Activated CD4-positive, alpha-beta T cell treated with anti-CD3 and anti-CD28 coated beads for 1 hour (primary cell): ENCODE measurements at places on chromosomes 5 and 9.

- peak; percentile 2 for DNase-seq
These were observed 131.2 kb downstream of the WNK2 start for GRCh38 chr9:93315118-93315517.

DNA sequence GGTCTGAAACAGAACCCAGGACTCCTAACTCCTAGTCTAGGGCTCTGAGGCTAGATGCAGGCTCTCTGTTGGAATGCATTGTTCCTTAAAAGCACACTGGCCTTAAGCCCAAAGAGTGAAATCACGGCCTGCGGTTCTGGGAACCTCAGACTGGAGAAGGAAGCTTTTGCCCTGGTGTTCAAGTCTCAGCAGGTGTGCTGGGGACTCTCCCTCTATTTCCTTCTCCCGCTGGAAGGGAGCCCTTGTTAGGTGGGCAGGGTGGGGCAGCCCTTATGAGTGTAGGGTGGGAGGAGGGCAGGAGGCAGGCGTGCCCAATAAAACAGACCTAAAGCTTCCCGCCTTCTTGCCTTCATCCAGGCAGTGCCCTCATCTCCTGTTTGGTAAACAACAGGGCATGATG is 1.8 kb upstream of the PPARGC1B start:
- no peak for DNase-seq

GRCh38 chr5:167767795-167768194 is 523.6 kb upstream of the WWC1 start:
- no peak for DNase-seq

DNA sequence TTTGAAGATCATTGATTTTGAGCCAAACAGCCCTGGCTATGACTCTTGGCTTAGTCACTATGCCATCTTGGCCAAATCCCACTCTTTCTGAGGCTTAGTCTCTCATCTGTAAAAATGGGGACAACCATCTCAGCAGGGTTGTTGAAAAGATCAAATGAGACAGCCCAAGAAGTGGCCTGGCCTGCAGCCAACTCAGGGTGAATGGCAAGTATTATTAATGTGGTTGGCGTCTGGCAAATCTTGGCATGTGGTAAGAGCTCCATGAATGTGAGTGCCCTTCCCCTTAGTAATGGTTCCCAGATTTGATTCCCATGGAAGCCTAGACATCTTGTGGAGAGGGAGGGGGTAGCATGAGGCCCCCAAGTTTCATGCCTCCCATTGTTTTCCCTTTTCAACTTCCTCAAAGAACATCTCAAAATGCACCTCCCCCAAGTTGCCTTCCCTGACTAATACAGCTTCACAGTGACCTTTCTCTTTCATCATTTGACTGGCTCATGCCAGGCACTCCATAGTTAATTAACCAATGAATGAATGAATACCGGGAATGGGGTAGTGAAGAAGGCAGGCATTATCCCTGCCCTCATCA is 11.8 kb upstream of the TGFBI start:
- DNase-seq, result no peak

DNA sequence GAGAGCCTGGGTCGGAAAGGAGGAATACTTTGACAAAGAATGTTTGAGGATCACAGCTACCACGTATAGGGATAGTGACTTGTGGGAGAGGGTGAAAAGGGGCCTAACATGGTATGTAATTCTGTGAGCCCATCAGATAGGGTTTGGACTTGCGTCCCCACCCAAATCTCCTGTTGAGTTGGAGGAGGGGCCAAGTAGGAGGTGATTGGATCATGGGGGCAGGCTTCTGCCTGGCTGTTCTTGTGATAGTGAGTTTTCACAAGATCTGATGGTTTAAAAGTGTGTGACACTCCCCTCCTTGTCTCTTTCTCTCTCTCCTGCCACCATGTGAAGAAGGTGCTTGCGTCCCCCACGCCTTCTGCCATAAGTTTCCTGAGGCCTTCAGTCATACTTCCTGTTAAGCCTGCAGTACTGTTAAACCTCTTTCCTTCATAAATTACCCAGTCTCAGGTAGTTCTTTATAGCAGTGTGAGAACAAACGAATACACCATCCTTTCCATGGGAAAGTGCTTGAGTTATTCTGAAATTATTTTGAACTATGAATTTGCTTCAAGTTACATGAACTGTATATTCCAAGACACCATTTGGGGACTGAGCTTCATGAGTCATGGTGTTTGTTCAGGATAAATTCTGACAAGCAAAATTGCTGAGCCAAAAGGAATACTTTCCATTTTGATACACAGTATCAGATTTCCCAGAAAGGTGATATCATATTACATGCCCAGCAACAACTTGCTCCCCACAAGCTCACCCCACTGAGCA is 68.8 kb upstream of the SSBP2 start:
- no peak for DNase-seq

DNA sequence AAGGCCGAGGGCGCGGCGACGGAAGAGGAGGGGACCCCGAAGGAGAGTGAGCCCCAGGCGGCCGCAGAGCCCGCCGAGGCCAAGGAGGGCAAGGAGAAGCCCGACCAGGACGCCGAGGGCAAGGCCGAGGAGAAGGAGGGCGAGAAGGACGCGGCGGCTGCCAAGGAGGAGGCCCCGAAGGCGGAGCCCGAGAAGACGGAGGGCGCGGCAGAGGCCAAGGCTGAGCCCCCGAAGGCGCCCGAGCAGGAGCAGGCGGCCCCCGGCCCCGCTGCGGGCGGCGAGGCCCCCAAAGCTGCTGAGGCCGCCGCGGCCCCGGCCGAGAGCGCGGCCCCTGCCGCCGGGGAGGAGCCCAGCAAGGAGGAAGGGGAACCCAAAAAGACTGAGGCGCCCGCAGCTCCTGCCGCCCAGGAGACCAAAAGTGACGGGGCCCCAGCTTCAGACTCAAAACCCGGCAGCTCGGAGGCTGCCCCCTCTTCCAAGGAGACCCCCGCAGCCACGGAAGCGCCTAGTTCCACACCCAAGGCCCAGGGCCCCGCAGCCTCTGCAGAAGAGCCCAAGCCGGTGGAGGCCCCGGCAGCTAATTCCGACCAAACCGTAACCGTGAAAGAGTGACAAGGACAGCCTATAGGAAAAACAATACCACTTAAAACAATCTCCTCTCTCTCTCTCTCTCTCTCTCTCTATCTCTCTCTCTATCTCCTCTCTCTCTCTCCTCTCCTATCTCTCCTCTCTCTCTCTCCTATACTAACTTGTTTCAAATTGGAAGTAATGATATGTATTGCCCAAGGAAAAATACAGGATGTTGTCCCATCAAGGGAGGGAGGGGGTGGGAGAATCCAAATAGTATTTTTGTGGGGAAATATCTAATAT is 58.1 kb downstream of the BASP1 start:
- DNase-seq, result no peak

- DNase-seq, result no peak
These were observed 212.5 kb downstream of the GADD45G start for GRCh38 chr9:89817151-89817950.

GRCh38 chr5:65395526-65396155 is 86.1 kb downstream of the ADAMTS6 start:
- DNase-seq, result no peak

GRCh38 chr9:130845254-130845653 is 10.2 kb downstream of the ABL1 start:
- DNase-seq, result no peak
